GM13976 (cell line): ENCODE measurements at places on chromosomes 3 and 15.

DNA sequence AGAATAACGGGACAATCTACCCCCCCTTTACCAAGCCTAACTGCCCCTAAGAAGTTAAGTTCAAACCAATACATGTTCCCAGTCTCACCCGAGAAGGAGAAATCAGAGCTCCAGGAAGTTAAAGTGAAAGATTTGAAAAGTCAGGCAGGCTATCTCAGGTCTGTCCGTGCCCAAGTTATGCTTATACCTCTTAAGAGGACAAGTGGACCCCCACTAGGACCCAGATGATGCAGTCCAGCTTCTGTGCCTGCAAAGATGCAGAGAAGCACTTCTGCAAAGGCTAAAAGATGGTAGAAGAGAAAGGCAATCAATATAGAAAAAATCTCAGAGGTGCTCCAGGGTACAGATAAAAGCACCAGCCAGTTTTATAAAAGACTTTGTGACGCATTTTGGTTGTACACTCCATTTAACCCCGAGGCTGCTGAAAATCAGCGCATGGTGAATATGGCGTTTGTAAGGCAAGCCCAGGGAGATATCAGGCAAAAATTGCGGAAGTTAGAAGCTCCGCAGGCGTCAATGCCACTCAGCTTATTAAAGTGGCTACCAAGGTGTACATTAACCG lies 9.8 kb upstream of the SLC9C1 start:
- DNase-seq: peak; percentile 8

- no peak for DNase-seq
Observed at GRCh38 chr15:38220606-38221273, 31.9 kb upstream of the SPRED1 start.

GRCh38 chr3:148023994-148024393 lies 614.8 kb downstream of the ZIC1 start:
- no peak for DNase-seq

- DNase-seq: no peak
Observed at GRCh38 chr3:147426931-147427330, 17.8 kb downstream of the ZIC1 start.

GRCh38 chr3:20561166-20561565 lies 375.2 kb upstream of the SGO1 start:
- DNase-seq: no peak

DNA sequence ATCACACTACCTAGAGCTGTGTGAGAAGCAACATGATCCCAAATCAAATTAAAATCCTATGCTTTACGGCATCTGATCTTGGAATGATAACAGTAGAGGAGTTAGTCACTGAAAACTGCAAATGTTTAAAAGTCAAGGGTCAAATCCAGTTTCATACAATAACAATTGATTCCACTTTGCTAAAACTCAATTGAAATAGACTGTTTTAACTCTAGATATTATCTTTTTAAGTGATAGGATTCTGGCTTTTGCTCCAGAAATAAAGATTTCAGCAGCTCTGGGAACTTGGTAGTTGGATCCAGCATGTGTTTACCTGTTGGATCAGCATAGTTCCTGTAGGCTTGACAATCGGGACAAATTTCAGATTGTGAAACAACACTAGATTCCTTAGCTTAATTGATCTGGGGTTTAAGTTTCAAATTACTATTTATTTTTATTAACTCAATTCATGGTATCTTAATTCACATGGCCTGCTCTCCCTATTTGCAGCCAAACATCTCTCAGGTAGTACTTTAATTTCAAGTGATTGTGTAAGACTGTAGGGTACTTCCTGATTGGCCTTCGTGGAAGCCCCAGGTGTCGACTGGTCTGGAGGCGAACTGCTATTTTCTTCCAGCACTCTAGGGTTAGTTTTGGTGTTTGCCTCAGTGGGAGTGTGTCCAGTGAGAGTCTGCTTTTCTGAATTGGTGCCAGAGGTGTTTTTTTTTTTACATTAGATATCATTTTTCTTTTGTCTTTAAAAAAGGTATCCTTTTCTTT lies 16.6 kb downstream of the NFKBIZ start:
- no peak for DNase-seq

DNA sequence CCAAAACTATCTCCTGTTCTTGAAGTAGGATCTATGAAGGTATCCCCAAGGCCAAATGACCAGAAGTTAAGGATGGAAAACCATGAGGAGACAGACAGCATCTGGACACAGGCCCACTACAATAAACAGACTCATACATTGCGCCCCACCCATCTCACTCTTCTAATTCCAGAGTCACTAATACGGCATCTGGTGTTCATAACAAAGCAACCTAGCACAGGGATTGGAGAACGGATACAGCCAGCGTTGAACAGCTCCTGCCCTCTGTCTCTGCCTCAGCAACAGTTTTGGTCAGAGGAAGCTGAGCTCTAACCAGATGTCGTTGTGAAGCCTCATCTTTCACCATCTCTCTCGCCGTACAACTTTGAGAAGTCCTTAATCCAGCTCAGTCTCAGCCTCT lies 44.5 kb upstream of the CCDC80 start:
- DNase-seq: no peak

DNA sequence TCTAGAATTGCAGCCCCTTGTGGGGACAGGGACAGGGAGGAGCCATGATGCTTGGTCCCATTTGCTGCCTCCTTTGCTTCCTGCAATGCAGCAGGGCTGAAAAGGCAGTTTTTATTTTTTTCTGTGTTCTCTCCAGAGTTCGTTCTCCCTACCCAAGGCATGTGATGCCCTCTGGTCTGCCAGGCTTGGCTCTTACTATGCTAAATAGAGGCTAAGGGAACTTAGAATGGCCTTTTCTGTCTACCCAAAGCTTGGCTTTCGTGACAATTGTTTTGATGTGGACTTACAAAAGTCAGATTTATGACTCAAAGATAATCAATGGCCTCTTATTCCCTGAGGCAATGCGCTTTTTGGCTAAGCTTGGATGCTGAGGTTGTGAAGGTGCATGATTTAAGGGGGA lies 293.3 kb upstream of the TBL1XR1 start:
- no peak for DNase-seq

DNA sequence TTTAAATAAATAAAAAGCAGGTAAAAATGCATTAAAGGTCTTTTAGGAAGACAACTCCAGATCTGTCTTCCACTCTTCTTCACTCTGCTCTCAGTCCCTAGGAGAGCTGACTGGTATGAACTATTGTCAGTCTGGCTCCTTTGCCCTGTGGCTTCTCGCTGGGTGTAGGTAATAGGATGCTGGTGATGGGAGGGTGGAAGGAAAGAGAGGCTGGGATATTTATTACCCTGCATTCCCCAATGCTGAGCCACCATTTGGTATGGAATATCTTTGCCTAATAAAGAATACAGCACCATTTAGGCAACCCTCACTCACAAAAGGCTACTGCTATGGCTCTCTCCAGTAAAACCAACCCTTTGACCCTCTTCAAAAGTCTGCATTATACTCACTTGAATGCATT lies 326.9 kb downstream of the CNTN3 start:
- no peak for DNase-seq

GRCh38 chr15:38882221-38882620 lies 317.6 kb upstream of the RASGRP1 start:
- no peak for DNase-seq

GRCh38 chr3:5874931-5875341 lies 687.4 kb downstream of the EDEM1 start:
- no peak for DNase-seq

- DNase-seq: no peak
Observed at GRCh38 chr3:40725031-40725430, 200.3 kb downstream of the ZNF621 start.

DNA sequence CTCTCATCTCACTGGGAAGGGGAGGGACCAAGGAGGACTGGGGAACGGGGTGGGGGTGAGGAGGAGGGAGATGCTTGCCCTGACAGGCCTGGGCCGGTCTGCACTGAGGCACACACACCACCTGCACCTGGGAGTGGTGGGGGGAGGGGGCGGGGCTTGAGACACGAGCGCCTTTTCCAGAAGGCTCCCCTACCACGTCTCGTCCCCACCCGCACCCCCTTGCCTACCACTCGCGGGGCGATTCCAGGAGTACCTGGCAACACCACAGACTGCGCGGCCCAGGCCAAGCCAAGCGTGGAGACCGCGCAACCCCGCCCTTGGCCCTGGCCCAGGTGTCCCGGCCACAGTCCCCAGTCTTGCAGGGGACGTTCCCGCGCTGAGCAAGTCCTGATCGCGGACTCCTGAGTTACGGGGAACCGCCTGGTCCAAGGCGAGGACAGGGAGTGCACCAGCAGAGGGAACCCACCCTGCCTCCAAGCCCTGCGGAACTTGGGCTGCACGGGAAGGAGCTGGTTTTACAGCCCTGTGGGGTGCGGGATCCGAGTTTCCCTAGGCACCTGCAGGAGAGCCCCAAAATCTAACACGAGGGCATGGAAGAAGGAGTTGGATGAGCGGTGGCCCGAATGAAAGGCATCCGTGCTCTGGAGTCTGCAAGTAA lies 68.1 kb upstream of the SH3GL3 start:
- no peak for DNase-seq

- DNase-seq: no peak
Observed at GRCh38 chr3:185585518-185585858, 607 bp upstream of the SENP2 start.

- no peak for DNase-seq
Observed at GRCh38 chr3:101156787-101157345, 163.5 kb downstream of the IMPG2 start.

DNA sequence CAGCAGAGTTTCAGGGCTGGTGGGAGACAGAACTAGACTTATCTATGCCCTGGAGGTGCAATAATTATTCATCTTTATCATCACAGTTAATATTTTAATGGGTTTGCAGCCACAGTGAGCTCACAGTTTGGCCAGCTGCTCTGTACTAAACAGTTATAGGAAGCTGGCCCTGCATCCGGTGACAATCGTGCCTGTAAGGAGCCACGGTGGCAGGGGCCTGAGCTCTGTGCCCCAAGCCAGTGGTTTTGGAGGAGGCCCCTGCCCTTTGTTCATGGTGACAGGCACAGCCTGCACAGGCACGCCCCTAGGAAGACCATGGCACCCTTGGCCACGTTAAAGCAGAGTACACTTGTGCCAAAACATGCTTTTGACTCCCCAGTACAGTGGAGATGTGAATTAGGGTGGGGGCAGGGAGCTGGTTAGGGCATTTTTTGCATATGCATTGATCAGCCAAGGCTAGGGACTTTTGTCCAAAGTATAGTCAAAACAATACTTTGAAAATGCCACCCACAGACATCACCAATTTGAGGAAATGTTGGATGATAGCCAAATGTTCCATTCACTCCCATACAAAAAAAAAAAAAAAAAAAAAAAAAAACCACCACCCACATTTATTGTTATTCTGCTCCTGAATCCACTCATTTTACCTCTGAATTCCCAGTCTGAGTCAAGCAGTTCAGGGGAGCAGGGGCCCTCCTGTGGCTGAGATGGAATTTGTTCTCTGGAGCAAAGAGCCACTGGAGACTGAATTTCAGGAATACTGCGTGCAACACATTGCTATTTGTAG lies 3.4 kb upstream of the RFTN1 start:
- DNase-seq: no peak

GRCh38 chr3:143571548-143571947 lies 276.7 kb downstream of the SLC9A9 start:
- DNase-seq: no peak

GRCh38 chr3:177860184-177860583 lies 662.9 kb upstream of the TBL1XR1 start:
- no peak for DNase-seq

GRCh38 chr3:5811016-5811415 lies 623.5 kb downstream of the EDEM1 start:
- no peak for DNase-seq

GRCh38 chr15:31162721-31163510 lies 61.4 kb upstream of the TRPM1 start:
- DNase-seq: no peak
